ENCODE measurements at places on chromosomes 4 and X.
A peak's percentile ranks its signal among the peaks of the same experiment; 100 is the strongest.

DNA sequence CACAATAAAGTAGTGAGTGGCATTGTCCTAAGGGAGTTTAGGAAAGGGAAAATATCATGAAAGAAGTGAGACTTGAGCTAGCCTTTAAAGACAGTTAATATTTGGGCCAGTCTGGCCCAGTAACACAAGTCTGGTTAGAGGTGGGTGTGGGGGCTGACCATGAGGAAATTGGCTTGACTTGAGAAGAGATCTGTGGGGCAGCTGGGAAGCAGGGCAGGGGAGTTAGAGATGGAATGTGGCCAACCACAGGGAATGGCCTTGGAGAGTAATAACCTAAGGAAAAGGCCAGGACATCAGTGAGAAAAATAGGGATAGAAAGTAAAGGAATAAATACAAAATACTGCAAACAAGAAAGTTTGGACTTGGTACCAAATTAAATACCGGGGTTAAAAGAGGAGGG lies 71.3 kb downstream of the CLCN5 start:
- DNase-seq, result no peak

DNA sequence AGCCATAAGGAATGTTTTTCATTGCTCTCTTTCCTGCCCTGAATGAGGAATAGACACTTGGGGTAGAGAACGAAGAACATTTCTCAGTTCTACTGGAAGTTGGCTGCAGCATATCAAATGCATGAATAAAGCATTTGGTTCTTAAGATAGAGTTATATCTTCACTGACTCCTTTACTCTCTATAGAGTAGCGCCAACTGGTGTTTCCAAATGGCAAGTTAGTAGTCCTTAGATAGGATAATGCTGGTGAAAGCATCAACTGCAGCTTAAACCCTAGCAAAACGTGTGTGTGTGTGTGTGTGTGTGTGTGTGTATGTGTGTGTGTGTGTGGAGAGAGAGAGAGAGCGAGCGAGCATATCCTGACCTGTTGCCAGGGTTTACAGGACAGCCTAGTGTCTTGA lies 62.2 kb upstream of the FRMPD4 start:
- DNase-seq, result no peak

GRCh38 chr4:7399440-7400234 lies 35.1 kb downstream of the PSAPL1 start:
- DNase-seq, result no peak

- no peak for DNase-seq
These were observed 60.2 kb downstream of the KCNIP4 start for GRCh38 chr4:21888195-21888976.

GRCh38 chr4:110268790-110269189 lies 70.4 kb upstream of the ELOVL6 start:
- DNase-seq, result no peak

- DNase-seq, result no peak
These were observed 17.4 kb downstream of the ZFYVE28 start for GRCh38 chr4:2400841-2401609.

DNA sequence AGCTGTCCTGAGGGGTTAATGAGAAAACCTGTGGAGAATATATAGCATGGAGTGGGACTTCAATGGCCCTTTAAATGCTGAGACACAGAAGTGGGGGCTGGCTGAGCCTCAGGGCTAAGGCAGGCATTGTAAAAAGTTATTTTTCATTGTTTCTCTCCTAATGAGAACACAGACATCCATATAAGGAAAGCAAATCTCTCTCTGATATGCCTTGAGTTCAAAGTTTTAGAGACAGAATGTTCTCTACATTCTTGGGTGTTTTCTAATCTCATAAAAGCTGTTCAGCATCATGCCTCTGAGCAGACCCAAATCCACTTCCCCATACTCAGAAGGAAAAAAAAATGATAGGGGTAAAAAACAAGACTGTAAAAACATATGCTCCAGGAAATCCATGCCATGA lies 16.8 kb upstream of the RAB40A start:
- no peak for DNase-seq

- DNase-seq, result no peak
These were observed 141.7 kb upstream of the SCML1 start for GRCh38 chrX:17595456-17596035.

DNA sequence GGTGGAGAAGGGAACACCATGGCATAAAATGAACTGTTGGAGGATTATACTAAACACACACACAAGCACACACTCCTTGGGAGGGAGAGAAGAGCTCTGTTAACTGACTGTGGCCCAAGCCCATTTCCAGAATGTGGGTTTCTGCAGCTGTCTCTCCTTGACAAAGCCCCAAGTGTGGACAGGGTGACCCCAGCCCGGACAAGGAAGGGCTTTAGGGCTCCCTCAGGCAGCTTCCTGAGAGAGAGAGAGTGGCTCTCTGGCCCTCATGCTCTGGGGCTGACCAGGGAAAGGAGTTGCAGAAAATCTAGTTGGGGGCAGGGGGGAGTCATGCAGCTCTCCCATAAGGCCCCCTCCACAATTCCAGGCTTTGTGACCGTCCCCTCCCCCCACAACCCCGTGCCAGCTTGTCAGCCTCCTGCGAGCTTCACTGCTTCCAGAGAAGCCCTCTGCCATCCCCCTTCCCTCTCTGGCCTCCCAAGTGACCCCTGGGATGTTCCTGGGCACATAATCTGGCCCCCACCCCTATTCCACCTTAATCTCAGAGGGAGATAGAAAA lies 590 bp downstream of the ARHGEF9 start:
- no peak for DNase-seq

GRCh38 chrX:152960115-152960514 lies 33.8 kb downstream of the PNMA5 start:
- no peak for DNase-seq

DNA sequence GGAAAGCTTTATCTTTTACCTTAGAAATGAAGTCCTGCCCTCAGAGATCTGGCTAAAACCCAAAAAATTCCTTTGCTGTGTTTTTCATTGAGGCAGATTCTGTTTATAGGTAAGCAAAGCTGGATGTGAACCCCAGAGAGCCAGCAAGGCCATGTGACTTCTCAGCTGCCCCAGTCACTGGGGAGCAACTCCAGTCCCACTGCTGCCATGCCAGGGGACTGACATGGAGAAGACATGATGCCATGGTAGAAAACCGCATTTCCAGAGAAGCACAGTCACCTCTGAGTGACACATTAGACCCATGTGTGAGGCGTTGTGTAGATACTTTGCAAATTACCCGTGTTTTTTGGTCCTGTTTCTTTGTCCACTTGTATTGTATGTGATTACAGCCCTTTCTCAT lies 45.4 kb downstream of the PTTG2 start:
- DNase-seq, result no peak

DNA sequence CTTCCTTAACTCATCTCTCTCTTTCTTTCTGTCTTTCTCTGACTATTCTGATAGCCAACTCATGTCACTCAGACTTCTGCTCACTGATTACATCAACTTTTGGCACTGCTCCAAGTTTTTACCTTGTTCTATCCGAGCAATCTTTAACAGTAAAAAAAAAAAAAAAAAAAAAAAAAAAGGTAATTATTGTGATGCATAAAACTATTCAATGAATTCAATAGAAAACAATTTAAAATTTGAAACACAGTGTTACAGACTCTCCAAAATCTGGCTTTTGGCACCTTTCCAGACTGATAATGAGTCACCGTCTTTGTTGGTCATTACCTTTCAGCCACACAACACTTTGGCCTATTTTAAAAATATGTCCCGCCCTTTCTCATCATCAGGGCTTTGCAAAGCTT lies 229.5 kb downstream of the GALNTL6 start:
- DNase-seq, result no peak

DNA sequence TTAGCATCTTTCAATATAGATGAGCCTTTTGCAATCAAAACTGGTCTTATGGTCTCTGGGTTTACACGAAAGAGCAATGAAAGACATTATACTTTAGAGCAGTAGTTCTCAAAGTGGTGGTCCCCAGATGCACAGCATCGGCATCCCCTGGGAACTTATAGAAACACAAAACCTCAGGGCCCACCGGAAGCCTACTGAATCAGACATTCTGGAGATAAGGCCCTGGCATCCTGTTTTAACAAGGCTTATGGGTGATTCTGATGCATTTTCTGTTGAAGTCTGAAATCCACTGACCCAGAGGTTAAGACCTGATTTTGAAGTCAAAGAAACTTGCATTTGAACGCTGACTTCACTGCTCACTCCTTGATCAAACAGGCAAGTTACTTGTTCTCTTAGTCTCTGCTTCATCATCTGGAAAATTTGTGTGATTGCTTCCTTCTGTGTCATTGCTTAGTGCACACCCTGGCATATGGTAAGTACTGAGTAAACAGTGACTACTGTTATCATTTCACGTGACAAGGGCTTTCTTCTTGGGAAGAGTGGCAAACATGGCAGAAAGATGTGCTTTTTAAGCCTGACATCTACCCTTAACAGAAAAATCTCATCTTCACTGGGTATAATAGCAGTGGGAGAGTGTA lies 14.5 kb downstream of the CHRNA9 start:
- DNase-seq, result no peak

DNA sequence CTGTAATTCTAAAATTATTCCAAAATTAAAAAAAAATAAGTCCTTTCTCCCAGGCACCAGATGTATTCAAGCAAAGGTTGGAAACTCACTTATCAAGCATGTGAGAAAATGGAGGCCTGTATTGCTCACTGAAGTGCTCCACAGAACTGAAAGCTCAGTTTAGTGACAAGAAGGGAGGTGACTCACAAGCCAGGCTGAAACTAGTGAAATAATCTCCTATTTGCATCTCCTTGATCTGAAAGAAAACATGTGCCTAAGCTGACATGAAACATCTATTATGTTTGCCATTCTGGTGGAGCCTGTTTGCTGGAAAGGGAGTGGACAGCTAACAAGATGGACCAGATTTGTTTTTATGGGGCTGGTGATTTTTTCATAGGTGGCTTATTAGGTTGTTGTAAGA lies 54.0 kb upstream of the AMELX start:
- no peak for DNase-seq

GRCh38 chr4:54942721-54943120 lies 182.7 kb downstream of the KDR start:
- DNase-seq, result no peak

DNA sequence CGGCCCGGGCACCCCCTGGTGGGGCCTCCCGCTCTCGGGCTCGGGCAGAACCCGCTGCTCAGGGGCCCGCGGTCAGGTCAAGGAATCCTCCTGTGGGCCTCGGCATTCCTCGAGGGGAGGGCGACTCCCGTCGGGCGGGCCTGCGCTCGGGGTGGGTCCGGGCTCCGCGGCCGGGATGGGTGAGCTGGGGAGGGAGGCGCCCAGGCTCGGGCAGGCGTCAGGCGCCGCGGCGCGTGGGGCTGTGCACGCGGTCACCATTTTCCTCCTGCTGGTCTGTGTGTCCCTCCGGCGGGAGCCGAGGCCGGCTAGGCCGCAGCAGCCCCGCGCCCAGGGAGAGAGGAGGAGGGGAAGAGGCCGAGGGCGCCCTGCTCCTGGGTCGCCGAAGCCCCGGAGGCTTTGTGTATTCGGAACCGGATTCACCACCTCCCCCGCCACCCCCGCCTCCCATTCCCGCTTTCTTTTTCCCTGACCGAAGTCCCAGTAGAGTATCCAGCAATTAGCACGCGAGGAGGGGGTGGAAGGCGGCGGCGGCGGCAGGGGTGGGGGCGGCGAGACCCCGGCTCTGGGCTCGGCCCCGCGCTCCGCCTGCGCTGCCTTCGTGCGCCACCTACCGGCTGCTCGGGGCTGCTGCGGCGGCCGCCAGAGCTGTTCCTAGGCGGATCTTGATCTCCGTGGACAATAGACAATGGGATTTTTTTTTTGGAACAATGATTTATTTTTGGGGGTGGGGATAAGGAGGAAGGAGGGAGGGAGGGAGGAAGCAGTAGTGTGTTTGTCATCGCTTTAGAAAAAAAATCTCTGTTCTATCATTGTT lies 99.0 kb upstream of the MAML3 start:
- DNase-seq, result peak; percentile 50

DNA sequence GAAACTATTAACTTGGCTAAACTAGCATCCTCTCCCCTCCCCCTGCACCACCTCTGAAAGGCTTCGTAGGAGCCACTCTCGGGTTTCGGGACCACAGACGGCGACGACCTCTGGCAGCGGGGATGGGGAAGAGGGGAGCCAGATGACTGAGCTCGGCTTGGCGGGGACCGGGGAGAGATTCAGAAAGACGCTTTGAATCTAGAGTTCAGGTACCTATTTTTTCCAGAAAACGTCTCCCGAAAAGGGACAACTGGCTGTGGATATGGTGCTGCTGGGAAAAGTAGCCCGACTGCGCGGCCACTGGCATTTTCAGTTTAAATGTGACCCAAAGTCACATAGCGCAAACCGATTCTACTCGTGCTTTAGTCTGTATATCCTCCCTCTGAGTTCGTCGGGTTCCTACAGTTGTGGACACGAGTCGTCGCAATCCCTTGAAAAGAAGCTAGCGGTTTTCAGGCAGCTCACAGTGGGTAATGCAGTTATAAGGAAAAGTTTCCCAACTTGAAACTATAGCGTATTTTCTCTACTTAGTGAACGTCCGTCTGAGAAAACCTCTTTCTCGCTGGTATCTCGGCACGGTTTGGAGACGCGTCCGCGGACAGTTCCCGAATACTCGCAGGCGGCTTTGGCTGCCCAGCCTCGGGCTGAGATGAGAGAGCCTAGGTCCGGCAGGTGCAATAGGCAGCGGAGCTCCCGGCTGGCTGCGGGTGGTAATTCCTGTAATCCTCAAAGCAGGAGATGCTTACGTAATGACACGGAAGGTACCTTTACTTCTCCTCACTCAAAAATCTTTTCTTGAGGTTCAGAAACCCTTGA lies 1.3 kb downstream of the PARM1 start:
- peak; percentile 40 for DNase-seq

DNA sequence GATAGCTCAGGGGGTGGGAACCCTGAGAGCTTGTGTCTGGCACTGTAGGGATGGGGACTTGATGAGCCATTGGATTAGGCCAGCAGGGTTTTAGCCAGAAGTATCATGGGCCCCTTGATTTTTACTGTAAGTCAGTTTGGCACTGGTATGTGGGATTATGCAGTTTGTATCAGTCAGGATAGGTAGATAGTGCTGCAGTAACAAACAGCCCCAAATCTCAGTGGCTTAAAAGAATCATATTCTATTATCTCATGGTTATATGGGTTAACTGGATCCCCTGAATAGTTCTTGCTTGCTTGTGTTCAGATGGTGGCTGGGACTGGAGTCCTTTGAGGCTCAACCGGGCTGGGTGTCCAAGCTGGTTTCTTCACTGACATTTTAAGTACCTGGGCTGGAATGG lies 56.5 kb downstream of the SORCS2 start:
- no peak for DNase-seq

DNA sequence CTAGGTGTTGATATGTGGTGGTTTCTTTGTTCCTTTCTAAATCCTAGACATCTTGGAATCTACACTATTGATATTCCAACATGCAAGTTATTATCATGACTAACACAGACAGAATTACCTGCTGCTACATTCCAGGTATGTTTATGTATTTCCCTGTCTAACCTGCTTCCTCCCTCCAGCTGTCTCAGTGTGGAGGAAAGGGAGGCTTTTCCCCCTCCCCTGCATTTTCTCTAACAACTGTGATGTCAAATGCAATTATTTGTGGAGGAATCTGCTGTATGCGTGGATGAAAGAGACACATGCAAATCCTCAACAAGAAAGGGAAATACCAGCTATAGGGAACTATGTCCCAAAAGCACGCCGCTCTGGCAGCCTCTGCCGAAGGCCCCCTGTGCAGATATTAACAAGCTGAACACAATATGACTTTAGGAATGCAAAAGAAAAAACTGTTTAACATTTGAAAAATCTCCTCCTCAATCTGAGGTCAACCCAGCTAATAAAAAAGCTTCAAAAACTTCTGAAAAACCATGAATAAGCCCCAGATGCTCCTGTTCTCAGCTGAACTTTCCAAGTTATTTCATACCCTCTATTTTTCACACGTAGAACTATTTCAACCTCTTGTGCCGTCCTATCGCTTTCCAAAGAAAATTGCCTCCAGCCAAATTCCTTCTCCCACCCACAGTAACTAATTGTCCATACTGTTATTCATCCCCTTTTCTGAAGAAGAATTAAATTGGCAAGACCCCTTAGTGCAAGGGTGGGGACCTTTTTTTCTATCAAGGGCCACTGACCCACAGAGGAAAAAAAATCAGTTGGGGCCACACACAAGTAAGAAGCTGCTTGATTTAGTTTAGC lies 225.1 kb upstream of the GPC4 start:
- DNase-seq, result no peak
